Brain pericyte (primary cell): ENCODE measurements at places on chromosomes 13 and 19.

DNA sequence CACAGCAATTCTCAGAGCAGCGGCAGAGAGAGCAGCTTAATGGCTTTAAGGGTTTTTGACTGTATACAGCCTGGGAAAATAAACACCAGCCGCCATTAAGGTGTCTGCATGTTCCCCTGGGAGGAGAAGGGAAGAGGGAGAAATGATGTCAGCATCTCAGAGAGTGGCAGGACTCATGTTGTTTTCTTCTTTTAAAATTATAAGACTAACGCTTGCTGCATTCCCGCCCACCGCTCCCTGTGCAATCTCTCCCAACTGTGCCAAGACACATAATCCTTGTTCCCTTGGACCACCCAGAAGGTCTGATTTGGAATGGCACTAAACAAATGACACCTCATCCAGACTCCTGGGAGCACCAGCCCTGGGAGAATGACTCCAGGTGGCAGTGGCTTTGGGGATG, 27.7 kb upstream of the FAM216B start:
- DNase-seq = no peak

DNA sequence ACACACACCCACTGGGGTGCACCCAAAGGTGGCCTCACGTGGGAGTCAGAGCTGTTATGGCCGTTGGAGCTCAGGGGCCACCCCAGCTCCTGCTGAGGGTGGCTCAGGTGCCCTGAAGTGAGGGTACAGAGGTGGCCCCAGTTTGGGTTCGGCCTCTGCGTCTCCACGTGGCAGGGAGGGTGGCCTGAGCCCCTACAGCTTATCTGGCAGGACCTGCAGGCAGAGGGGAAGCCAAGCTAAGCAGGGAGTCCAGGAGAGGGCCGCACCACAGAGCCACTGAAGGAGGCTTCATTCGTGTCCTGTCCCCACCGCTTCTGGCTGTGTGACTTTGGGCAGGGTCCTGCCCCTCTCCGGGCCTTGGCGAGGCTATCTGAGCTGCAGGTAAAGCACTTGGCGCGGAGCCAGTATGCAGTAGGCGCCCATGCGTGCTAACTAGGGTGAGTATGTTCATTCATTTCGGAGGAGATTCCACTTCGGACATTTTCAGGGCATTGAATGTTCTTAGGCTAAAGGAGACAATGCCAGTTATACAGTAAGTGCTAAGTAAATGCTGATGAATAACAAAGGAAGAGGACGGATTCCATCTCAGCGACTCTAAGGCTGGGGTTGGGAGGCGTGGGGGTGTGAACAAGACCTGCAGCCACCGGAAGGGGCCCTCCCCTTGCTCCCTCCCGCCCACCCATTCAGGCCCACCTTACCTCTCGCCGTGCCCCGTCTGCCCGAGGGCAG, 4.9 kb downstream of the REX1BD start:
- no peak for DNase-seq

DNA sequence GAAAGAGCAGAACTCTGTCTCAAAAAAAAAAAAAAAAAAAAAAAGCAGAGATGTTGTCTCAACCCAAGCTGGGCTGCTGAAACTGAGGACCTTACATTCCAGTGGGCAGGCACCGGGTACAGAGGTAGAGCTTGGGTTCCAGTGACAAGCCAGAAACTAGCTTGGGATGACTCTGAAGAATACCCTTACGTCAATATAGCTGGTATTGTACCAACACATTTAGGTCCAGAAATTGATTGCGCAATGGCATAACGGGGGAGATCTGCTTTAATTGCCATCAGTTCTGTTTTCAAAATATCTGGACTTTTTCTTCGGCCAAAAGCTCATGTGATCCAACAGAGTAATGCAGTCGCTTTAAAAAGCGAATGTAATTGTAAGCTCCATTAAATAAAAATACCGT, 103.1 kb upstream of the UBL3 start:
- DNase-seq = no peak

DNA sequence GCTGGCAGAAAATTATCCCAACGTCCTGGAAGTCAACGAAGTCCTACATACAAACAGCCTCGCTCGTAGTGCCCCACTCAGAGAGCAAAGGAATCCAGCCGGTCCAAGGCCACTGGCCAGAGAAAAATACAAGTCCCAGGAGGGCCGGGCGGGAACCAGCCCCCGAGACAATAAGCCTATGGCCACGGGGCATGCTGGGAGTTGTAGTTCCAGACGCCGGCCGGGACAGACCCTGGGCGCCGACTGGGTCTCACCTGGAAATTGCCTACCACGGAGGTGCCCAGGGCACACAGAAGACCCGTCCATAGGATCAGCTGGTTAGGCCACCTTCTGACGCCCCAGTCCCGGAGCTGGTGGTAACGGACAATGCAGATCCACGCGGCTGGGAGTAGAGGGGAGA, 5.4 kb downstream of the TMEM150B start:
- no peak for DNase-seq

DNA sequence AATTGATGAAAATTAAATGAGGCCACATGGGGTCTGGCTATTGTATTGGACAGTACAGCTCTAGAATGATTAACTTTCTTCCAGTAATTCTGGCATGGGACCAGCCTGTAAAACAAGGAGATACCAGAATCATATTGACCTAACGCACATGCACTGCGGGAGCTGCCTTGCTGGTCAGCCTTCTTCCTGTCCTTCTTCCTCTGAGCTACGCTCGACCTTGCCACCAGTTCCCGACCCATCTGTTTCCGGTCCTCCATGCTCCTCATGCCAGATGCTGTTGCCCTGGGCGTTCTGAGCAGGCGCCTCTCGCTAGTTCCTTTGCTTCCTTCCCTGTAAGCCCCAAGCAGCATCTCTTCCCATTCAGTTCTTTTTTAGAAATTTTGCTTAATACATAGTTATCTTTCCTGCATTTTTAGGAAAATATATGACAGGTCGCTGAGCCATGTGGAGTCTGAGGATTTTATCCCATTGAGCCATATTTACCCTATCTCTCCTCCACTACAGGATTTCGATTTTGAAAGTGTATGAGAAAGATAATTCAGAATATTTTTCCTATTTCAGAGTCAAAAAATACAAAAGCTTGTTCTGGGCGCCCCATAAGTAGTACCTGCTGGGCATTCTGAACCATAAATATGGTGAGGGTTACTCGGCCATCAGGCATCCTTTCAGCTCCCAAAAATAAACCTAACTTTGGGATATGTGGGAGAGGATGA, 38.6 kb downstream of the TNFRSF19 start:
- no peak for DNase-seq

GRCh38 chr19:13834244-13835069, 39.2 kb downstream of the ZSWIM4 start:
- no peak for DNase-seq

DNA sequence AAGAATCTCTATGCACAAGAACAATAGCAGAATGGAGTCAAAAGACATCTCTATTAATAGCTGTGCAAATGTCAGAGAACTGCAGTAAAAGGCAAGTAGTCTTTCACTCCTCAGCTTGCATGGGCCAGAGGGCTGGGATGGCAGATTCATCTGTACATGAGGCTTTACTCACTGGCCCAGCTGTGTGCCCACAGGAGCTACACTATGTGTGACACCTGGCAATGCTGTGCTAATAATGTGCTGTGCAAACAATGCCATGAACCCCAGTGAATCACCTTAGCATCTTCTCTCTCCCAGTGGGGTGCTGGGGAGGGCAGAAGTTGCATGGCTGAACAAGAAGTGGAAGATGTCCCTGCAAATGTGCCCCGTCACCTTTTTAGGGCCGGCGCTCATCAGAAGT, 73.1 kb downstream of the KL start:
- no peak for DNase-seq

DNA sequence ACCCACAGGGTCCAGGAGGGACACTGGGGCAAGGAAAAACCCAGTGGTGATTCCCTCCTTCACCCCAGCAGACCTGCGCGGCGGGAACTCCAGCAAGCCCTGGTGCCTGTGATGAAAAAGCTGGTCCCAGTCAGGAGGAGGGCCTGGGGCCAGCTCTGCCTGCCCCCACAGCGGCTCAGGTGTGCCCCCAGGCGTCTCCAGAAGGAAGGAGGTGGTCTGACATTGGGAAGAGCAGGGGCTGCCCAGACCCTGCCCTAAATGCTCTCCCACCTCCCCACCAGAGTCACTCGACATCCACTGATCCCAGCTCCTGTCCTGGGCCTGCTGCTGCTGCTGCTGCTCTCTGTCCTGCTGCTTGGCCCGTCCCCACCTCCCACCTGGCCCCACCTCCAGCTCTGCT, 6.2 kb downstream of the PTH2 start:
- no peak for DNase-seq

GRCh38 chr19:5974721-5975387, 3.1 kb downstream of the RANBP3 start:
- DNase-seq = no peak

GRCh38 chr19:16773259-16773658, 53.6 kb downstream of the NWD1 start:
- DNase-seq = no peak

DNA sequence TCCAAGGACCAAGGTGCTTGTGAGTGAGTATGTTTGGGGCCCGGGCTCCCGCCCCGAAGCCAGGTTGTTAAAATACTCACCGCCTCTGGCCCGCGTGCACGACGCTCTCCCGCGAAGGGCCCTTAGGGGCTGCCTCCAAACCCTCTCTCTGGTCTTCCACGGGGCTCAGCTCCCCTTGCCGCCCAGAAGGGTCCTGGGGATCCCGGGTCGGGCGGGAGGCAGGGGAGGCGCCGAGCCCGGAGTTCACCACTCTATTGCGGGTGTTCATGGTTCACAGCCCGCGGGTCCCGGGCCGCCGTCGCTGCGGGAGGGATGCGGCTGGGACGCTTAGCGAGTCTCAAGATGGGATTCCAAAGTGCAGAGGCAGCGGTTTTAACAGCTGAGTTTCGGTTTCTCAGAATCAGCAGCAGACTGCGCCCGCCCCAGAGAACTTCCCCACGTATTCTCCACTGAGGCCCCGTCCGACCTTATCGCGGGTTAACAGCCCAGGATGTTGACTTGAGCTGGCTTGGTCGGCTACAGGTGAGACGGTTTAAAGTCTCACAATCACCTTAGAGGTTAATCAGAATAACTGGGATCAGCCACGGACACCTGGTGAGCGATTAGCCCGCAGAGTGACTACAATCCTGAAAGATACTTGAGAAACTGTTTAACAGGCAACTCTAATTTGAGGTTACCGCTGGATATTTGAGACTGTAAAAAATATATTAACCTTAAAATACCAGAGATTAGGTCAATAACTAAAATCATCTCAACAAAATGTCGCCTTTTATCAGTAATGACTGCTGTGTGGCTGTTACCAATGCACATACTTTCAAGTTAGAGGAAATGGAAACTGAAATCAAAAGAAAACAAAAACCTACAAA, at the start of gene EPSTI1:
TSS of gene EPSTI1 (minus strand) at position 344 of the 866 bp plus-strand sequence. CDS start at position 268, 76 bp downstream.
- peak; percentile 47 for DNase-seq

GRCh38 chr13:40205771-40206240, 460.6 kb downstream of the FOXO1 start:
- DNase-seq = no peak

GRCh38 chr19:19096641-19097627, 33.1 kb downstream of the SLC25A42 start:
- no peak for DNase-seq

DNA sequence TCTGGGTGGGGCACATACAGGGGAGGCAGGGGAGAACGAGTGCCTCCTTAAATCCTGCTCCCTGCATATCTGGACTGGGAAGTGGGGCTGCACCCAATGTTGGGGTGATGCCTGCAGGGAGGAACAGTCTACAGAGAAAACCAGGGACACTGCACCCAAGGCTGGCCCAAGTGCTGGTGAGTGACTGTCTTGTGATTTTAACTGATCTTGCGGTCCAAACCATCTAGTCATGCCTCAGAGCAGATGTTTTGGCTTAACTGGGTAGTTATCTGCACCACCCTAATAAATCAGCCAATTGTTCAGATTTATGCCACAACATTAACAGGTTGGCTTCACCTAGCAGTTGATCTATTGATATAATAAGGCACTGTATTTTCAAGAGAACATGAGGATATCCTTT, 219.2 kb upstream of the IRS2 start:
- DNase-seq = no peak
